Cortex of kidney (tissue), 1 donor: ENCODE measurements at places on chromosomes 12 and 14.

DNA sequence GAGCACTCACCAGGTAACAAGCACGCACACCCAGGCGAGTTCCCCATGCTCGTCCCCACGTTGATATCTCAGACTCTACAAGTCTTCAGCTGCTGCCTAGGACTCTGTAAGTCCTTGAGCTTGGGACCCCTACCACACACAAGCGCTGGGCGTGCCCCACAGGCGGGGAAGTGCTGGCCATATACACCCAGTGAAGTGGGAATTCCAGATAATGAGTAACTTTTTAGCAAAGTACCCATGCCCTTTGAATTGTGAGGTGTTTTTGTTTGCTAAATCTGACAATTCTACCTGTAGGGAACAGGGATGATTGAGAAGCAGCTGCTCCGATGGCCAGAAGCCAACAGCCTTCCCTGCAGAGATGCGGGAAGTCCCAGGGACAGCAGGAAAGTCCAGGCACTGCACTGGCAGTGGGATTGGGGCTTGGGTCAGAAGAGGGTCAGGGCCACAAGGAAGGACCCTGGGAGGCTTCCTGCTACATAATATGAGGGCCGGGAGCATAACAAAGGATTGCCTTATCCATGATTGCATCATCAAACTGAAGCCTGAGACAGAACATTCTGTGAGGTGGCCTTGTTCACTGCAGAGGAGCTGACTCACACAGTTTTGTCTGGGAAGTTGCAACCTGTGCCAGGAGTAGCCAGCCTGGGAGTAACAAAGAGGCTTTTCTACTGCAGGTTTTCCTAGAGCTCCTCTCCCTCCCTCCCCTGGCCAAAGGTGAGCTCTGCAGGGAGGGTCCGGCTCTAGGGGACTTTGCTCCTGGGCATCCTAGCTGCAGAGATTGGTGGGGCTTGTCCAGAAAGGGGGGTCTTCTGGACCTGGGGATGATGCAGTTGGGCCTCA is 13.2 kb upstream of the SERPINA3 start:
- no peak for DNase-seq

- DNase-seq, result no peak
These were observed 45.2 kb upstream of the APPL2 start for GRCh38 chr12:105280966-105281693.

DNA sequence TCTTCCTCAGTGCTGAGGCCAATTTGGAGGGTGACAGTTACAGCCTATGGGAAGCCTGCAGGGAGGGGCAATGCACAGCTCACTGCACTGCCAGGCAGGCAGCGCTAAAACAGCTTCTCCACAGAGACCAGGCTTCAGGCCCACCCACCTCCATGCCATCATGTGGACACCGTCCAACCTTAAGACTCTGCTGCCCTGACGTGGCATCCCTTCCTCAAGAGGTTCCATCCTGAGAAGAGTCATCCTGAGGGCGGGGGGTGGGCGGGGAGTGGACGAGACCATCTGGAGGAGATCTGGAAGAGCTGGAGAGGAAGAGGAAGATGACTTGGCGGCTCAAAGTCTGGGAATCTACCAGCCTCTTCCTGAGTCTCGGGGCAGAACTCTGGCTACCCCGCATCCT is 8.4 kb upstream of the ACVRL1 start:
- DNase-seq, result no peak

GRCh38 chr14:94654071-94654861 is 42.1 kb downstream of the SERPINA3 start:
- no peak for DNase-seq

DNA sequence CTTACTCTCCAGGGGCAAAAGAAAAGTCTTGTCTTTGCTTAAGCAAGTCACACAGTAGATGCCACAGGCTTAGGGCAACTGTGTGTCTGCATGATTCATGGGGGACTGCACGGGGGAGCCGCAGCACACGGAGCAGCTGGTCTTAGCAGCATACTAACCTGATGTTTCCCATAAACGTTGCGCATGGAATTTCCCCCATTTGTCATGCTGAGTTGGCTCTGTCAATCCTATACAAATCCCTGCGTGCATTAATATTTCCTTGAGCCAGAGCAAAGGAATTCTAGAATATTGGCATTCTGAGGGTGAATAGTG is 71.2 kb downstream of the SAMD4A start:
- no peak for DNase-seq

DNA sequence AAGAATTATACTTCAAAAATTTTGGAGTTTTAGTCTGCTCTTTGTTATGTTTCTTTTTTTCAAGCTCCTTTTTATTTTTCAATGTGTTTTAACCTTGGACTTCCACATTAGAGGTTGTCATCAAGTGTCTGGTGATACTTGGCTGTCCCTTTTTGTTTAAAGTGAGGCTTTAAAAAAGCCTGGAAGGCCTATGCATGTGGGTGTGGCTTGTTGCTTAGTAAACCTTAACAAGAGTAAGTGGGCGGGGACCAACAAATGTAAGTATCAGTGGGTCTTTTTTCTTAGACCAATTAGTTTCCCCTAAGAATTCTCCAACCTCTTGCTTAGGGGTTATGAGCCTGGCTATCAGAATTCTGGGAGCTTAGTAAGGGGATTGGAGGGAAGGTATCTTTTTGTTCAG is 26.4 kb downstream of the HCFC2 start:
- no peak for DNase-seq
